Right hindlimb (tissue), 1 donor: ENCODE measurements at places on chromosomes 7 and 10.

DNA sequence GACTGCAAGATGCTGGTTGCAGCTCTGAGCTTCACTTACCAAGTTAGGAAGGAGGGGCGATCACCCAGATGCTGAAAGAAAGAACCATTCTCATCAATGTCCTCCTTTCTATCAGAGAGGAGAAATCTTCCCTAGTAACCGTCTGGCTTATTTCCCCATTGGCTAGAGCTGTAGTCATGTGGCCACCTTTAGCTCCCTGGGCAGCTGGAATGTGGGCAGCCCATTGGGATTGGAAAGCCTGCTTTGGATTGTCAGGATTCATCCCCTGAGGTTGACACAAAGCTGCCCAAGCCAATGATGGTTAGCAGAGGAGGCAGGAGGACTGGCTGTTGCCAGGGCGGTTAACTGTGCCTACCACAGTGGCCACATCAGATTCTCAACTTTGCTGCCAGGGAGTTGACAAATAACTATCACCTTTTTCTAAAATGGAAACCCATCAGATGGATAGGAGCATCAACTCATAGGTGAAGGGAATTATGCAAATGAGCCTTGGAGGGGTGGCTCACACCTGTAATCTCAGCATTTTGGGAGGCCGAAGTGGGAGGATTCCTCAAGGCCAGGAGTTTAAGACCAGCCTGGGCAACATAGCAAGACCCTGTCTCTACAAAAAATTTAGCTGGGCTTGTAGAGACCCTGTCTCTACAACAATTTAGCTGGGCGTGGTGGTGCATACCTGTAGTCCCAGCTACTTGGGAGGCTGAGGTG is 206.4 kb upstream of the GALNT17 start:
- DNase-seq = no peak

- DNase-seq = no peak
Observed at GRCh38 chr7:496528-497295, 22.9 kb downstream of the PDGFA start.

- no peak for DNase-seq
Observed at GRCh38 chr7:24786941-24787340, 29.7 kb upstream of the GSDME start.

- DNase-seq = no peak
Observed at GRCh38 chr7:130274296-130274695, 7.6 kb downstream of the CPA2 start.

GRCh38 chr10:67808704-67809103 is 29.3 kb downstream of the DNAJC12 start:
- no peak for DNase-seq
